Activated CD8-positive, alpha-beta memory T cell treated with anti-CD3 and anti-CD28 coated beads for 48 hours (primary cell): ENCODE measurements at places on chromosomes 6 and 20.

GRCh38 chr6:154388803-154389202, 32.2 kb upstream of the IPCEF1 start:
- no peak for DNase-seq

- no peak for DNase-seq
Measured at GRCh38 chr6:55541024-55541423, 38.0 kb downstream of the HMGCLL1 start.

DNA sequence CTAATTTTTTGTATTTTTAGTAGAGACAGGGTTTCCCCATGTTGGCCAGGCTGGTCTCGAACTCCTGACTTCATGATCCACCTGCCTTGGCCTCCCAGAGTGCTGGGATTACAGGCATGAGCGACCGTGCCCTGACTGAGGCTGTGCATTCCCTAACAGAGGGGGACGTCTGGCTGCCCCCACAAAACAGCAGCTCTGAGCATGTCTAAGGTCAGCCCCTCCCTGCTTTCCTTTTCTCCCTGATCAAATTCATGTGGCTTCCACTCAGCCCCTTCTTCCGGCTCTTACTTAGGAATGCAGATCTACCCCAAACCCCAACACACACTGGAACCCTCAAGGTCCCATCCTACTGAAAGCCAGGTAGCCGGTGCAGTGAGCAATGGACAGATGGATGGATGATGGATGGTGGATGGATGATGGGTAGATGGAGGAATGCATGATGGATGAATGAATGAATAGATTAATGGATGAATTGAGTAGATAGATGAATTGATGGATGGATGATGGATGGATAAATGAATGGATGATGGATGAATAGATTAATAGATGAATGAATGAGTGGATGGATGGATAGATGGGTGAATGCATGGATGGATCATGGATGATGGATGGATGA, 91.5 kb upstream of the BHLHE23 start:
- DNase-seq = no peak

DNA sequence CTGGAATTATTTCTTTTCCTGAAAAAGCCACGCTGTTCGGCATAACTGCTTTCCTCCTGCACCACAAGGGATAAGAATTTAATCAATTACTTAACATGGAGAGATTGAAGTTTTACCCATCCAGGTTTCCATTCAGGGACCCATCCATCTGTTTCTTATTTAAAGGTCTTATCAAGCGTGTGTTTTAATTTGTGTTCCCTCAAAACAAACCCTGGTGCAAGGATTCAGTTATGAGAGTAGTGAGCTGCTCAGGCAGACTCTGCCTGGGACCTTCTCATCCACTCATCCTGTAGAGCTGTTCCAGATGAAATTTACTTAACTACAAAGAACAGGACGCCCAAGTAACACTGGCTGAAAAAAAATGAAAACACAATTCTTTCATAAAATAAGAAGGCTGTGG, 97.8 kb downstream of the BANF2 start:
- DNase-seq = no peak

- DNase-seq = no peak
Measured at GRCh38 chr6:12884983-12885382, 168.4 kb downstream of the PHACTR1 start.
